Activated T-helper 1 cell treated with anti-CD3 and anti-CD28 coated beads, Interleukin-12 subunit alpha, Interleukin-12 subunit beta, Interleukin-2, Interleukin-4 antibody, amounts not matched to agents 30 ng/mL and 10 ng/mL and 1 ng/mL, durations not matched to agents 14 hours and 24 hours and 36 hours (primary cell): ENCODE measurements at places on chromosomes 7 and 10.
A peak's percentile ranks its signal among the peaks of the same experiment; 100 is the strongest.

GRCh38 chr10:86218842-86219241 is 147.8 kb downstream of the GRID1 start:
- no peak overlapping the region for H3K4me3 ChIP-seq
- no peaks in the 10 kb centered on the region for H3K36me3 ChIP-seq
- DNase-seq = no peak
- H3K27ac ChIP-seq = no peak overlapping the region

- peaks cover 51% of the 10 kb centered on the region for H3K4me1 ChIP-seq
- H3K4me3 ChIP-seq = no peak overlapping the region
- H3K27me3 ChIP-seq = no peaks in the 10 kb centered on the region
Observed at GRCh38 chr10:62691336-62691735, 113.2 kb upstream of the ADO start.

DNA sequence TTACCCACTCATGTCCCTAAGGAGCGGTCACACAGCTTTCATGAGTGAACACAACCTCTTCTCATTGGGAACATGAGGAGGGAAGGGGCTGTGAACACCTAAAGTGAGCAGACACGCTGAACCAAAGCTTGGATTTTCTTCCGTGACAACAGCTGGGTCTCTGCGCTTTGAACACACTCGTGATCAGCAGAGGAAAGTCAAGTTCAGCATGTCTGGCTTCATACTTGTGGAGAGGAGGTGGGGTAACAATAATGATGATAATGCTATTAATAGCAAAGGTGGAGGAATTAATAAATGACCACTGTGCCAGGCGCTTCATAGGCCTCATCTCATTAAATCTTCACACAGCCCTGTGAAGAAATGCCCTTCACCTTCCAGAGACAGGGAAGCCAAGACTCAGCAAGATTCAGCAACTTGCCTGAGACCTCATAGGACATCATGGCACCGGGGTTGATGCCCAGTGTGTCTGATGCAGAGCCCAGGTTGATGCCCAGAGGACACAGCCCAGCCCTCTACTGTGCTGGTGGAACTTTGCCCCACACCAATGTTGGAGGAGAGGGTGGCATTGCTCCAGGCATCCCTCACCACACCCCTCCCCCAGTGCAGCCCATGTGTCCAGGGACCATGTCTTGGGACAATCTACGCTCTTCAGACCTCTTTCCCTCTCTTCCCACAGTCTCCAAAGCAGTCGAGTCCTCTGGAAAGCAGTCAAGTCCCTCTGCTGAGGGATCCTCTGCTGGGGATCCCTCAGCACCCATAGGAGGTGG is 40.6 kb downstream of the GSDME start:
- no peak overlapping the region for H3K27ac ChIP-seq
- DNase-seq = no peak
- H3K27me3 ChIP-seq = peaks cover 2% of the 10 kb centered on the region
- H3K4me3 ChIP-seq = no peak overlapping the region
- H3K36me3 ChIP-seq = peaks cover 2% of the 10 kb centered on the region

DNA sequence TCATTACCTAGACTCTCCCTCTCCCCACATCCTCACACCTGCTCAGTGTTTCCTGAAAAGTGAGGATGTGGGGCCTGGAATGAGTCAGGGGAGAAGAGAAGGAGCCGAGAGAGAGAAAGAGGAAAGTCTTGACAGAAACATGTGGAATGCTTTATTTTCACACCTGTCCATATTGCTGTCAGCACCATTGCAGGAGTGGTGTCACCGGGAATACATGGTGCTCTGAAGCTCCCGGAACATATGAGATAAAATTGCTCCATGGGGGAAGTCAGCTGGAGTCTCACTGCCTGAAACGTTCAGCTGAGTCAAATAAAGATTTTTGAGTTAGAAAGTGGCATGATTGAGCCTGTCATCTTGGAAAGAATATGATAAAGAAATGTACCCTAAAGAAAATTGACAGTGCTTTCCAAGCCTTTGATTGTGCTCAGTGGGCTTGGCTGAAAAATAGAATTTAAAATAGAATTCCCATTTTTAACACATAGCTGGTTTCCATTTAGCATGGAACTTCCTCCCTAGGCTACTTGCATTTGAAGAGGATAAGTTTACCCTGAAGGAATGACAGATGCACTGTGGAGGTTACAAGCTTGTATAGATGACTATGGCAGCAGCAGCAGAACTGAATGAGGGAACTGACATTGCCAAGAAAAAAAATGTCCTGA is 182.4 kb downstream of the PCLO start:
- no peaks in the 10 kb centered on the region for H3K4me1 ChIP-seq
- no peak for DNase-seq
- H3K27me3 ChIP-seq = no peaks in the 10 kb centered on the region
- no peak overlapping the region for H3K4me3 ChIP-seq

- no peak overlapping the region for H3K27ac ChIP-seq
- H3K27me3 ChIP-seq = no peaks in the 10 kb centered on the region
- H3K4me1 ChIP-seq = no peaks in the 10 kb centered on the region
- no peaks in the 10 kb centered on the region for H3K36me3 ChIP-seq
- H3K4me3 ChIP-seq = no peak overlapping the region
Observed at GRCh38 chr10:85003083-85003482, 674.7 kb downstream of the CCSER2 start.

- DNase-seq = no peak
- no peak overlapping the region for H3K4me3 ChIP-seq
- H3K4me1 ChIP-seq = peaks cover 26% of the 10 kb centered on the region
- no peak overlapping the region for H3K27ac ChIP-seq
Observed at GRCh38 chr10:45558425-45558824, 114.1 kb downstream of the ZFAND4 start.

DNA sequence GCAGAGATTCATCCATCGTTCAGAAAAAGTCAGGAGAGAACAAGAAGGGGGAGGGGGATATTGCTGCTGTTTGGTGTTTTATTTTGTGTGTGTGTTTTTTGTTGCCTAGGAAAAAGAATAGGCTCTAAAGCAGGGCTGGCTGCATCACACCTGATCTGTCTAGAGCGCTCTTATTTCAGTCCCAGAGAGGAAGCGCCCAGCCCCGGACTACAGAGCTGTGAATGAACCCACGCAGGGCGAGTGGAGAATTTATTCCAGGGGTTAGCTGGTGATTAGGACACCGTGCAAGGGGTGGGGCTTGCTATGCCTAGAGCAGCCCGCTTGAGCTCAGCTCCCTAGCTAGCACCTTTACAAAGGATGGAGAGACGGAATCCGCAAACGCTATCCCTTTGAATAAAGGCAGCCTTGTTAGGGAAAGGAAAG is 621 bp upstream of the FAM13C start:
- H3K27me3 ChIP-seq = peaks cover 26% of the 10 kb centered on the region
- H3K4me3 ChIP-seq = no peak overlapping the region
- H3K36me3 ChIP-seq = no peaks in the 10 kb centered on the region
- DNase-seq = no peak
- H3K27ac ChIP-seq = no peak overlapping the region
- H3K4me1 ChIP-seq = no peaks in the 10 kb centered on the region

- peaks cover 6% of the 10 kb centered on the region for H3K4me1 ChIP-seq
- no peak overlapping the region for H3K27ac ChIP-seq
- peaks cover 4% of the 10 kb centered on the region for H3K36me3 ChIP-seq
- DNase-seq = no peak
- H3K27me3 ChIP-seq = no peaks in the 10 kb centered on the region
Observed at GRCh38 chr10:60414877-60415585, 25.4 kb upstream of the ANK3 start.

DNA sequence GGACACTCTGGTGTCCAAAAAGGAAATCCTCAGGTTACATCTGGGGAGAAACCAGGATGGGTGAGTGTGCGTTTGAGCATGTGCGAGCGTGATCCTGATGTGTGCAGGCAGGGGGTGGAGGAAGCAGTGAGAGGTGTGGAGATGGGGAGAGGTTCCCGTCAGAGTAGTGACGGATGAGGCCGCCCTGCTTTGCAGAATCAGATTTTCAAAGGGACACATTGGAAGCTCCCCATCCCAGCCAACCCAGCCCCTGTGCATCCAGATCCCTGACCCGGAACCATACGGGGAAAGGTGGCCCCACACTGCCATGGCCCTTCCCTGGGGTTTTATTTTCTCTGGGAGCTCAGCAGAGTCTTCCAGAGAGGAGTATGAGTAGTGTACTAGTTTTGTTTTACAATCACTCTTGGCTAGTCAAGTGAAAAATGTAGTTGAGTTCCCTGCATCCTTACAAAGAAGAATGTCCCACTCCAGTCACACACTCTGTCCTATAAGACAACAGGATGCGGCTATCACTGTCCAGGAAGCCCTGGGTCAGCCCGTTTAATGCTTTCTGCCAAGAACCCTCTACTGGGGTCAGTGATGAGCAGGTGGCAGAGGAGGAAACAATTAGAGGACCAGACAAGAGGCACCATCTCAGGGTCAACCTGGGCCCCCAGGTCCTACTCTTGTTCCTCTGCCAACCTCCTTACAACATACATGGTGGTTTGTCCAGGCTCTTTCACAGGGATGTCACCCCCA is 46.8 kb upstream of the PDLIM1 start:
- no peaks in the 10 kb centered on the region for H3K36me3 ChIP-seq
- no peaks in the 10 kb centered on the region for H3K4me1 ChIP-seq
- no peak overlapping the region for H3K4me3 ChIP-seq
- peaks cover 11% of the 10 kb centered on the region for H3K27me3 ChIP-seq
- H3K27ac ChIP-seq = no peak overlapping the region

DNA sequence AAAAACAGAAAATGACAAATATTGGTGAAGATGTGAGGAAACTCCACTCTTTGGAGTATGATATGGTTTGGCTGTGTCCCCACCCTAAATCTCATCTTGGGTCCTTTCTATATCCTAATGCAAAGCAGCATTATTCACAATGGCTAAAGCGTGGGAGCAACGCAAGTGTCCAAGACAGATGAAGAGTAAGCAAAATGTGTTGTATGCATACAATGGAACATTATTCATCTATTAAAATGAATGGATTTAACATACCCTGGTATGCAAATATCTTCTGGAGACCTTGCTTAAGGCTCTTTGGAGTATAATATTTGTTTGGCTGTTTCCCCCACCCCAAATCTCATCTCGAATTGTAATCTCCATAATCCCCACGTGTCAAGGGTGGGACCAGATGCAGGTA is 839.8 kb upstream of the POM121L12 start:
- no peak overlapping the region for H3K27ac ChIP-seq
- H3K4me3 ChIP-seq = no peak overlapping the region
- no peaks in the 10 kb centered on the region for H3K36me3 ChIP-seq
- no peaks in the 10 kb centered on the region for H3K27me3 ChIP-seq
- DNase-seq = no peak

DNA sequence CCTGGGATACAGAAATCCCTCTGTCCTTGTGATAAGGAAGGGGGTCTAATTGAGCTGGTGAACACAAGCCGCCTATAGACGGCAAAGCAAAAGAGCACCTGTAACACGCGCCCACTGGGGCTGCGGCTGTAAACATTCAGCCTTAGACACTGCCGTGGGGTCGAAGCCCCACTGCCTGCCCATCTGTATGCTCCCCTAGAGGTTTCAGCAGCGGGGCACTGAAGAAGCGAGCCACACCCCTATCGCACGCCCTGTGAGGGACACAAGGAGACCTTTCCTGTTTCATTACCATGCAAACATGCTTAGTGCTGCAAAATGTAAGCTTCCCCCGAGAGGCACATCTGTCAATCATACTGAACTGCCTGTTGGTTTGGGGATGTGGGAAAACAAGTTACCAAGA is 82.1 kb downstream of the NRP1 start:
- peak overlapping the region; percentile 85 for H3K27ac ChIP-seq
- peak overlapping the region; percentile 32 for H3K4me3 ChIP-seq
- H3K27me3 ChIP-seq = peaks cover 15% of the 10 kb centered on the region
- DNase-seq = no peak
